ENCODE measurements at places on chromosomes 13 and 19.

DNA sequence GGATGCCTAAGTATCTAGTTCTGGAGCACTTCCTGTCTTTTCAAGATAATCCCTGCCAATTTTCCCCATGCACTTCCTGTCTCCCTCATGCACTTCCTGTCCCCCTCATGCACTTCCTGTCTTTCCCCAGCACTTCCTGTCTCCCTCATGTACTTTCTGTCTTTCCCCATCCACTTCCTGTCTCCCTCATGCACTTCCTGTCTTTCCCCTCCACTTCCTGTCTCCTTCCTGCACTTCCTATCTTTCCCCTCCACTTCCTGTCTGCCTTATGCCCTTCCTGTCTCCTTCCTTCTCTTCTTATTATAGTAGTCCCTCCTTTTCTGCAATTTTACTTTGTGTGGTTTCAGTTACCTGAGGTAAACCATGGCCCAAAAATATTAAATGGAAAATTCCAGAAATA is 3.0 kb upstream of the TNNT1 start:
- DNase-seq = no peak

DNA sequence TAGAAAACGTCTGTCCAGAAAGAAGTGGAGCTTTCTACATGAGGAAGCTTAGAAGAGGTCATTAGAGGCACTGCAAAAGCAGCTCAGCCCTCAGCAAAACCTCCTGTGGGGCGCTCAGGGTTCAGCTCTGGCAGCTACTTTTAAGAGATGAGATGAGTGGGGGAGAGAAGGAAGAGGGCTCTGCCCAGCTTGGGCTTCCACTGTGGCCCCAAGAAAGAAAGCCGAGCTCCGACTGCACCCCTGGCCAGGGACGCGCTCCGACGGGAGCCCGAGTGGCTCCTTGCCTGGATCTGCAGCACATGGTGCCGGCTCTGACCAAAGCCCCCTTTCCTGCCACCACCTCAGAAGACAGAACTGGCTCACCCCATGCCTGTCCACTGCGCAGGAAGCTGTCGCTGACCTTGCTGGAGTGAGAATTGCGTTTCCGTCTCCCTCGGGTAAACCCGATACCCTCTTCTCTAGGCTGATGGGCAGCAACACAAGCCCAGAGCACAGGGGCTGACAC is 36.4 kb downstream of the NAXD start:
- DNase-seq = no peak

DNA sequence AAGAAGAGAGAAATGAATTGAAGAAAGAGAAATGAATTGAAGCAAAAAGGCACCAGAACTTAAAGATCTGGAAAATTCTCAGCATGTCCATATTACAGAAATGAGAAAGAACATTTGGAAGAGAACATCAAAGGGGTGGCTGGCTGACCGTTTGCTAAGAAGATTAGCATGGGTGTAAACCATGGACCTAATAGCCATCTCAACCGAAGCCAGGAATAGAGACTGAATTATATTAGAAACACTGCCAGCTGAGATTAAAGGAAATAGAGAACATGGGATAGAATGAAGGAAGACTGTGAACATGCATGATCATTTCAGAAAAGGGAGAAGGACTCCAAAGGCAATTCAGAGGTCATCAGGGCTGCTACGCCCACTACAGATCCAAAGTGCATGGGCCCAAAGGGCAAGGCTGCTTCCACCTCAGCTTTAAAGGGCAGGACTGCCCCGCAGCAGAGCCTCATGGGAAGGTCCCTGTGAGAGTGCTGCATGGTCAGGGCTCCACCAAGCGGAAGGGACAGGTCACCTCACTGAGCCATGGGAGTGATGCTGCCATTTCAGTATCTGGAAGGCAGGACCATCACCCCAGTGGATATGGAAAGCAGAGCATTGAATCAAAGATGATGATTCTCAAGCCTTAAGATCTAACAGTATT is 23.1 kb downstream of the FNDC3A start:
- DNase-seq = no peak

GRCh38 chr13:76968041-76968440 is 19.7 kb downstream of the ACOD1 start:
- no peak for DNase-seq

- no peak for DNase-seq
Measured at GRCh38 chr19:14722127-14722526, 32.3 kb downstream of the ZNF333 start.

- DNase-seq = no peak
Measured at GRCh38 chr13:79246578-79246949, 159.5 kb downstream of the RBM26 start.

- no peak for DNase-seq
Measured at GRCh38 chr19:4354897-4355296, 11.5 kb downstream of the MPND start.

- no peak for DNase-seq
Measured at GRCh38 chr19:46931202-46931601, 70.4 kb downstream of the ARHGAP35 start.

DNA sequence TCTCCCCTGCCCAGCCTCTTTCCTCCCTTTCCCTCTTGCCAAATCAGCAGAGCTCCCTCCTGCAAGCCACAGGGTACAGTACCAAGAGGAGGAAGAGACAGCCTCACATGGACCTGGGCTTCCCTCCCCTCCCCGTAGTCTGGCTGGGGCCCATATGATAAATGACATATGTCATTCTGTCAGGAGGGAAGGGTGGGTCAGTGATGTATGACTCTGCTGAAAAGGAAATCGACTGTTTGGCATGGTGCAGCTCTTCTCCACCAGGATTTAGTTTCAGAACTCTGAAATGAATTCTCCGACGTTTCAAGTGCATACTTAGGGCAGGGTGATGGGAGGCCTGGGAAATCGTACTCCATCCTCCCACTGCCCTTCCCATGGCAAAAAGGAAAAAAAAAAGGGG is 9.8 kb downstream of the TSHZ3 start:
- DNase-seq = no peak

- no peak for DNase-seq
Measured at GRCh38 chr13:72599178-72599743, 128.2 kb downstream of the MZT1 start.

- DNase-seq = no peak
Measured at GRCh38 chr13:27053210-27053884, 118.3 kb downstream of the USP12 start.

DNA sequence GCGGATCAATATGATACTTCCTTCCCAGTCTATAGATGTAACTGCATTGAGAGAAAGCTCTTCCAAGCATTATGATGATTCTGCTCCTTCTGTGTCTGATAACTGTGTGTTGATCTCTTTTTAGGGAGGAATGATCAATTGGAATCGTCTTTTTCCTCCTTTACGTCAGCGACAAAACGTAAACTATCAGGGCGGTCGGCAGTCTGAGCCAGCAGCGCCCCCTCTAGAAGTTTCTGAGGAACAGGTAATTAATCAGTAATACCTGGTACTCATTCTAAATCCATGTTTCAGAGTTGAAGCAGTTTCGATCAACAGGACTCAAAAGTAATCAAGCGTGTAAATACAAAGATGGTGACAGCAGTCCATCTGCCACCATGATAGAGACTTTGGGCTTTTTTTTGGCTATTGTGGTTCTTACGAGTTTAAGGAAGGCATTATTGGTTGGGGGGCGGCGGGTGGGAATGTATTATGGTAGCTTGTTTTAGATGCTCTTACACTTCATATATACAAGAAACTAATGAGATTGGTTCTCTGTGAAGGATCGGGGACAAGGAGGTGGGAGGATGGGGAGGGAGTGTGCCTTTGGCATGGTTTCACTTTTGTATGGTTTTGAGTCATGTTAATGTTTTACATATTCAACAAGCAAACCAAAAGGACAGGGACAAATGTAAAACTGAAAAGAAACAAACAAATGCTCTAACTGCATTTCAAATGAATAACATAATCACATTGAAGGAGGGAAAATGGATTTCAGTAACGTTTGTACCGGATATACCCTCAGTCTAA is 60.7 kb upstream of the GPR183 start:
- DNase-seq = no peak

DNA sequence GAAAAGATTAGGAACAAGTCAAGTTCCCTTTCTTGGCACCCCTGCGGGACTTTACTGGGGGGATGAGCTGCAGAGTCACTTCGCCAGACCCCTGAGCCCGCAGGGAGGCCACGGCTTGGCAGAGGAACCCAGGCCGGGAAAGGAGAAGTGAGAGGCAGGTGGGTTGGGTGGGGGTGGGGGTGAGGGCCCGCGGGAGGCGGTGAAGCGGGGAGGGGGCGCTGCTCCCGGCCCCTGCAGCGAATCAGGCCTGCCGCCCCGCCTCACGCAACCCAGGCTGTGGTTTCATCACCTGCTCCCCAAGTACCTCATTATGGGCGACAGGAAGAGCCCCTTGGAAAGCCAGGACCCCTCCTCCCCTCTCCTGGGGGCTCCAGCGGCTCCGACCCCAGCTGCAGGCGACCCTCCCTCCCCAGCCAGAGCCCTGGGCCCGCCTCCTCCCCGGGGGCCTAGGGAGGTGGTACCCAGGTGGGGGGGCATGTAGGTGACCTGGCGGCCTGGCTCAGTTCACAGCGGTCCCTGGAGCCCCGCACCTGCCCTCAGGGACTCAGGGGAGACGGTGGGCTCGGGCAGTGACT is 9.5 kb downstream of the MEF2B start:
- DNase-seq = no peak

Data from activated CD8-positive, alpha-beta memory T cell treated with anti-CD3 and anti-CD28 coated beads for 1 hour (primary cell).